ENCODE measurements at places on chromosomes 3 and 15. TPM values are rescaled to one million over a fixed set of nuclear protein-coding genes. Genes with fewer than 3 reads are reported as not detected.

The CHRD gene
- 11.5 TPM for polyA plus RNA-seq

The CIAO2A gene
- polyA plus RNA-seq: 33.5 TPM

The GPR87 gene
- polyA plus RNA-seq: 4.2 TPM

The C3orf22 gene
- not detected for polyA plus RNA-seq

The GRM2 gene
- 0.19 TPM for polyA plus RNA-seq

The EFCAB12 gene
- polyA plus RNA-seq: 0.10 TPM

The SSUH2 gene
- polyA plus RNA-seq: 0.49 TPM

The ITGA11 gene
- polyA plus RNA-seq: 2.9 TPM

The GABRB3 gene
- 2.5 TPM for polyA plus RNA-seq

The TM6SF1 gene
- 3.7 TPM for polyA plus RNA-seq
